Mesothelial cell of epicardium (in vitro differentiated cells): ENCODE measurements at places on chromosomes 5 and 9.

GRCh38 chr5:174876-175465 is 16.3 kb upstream of the LRRC14B start:
- no peak for DNase-seq

DNA sequence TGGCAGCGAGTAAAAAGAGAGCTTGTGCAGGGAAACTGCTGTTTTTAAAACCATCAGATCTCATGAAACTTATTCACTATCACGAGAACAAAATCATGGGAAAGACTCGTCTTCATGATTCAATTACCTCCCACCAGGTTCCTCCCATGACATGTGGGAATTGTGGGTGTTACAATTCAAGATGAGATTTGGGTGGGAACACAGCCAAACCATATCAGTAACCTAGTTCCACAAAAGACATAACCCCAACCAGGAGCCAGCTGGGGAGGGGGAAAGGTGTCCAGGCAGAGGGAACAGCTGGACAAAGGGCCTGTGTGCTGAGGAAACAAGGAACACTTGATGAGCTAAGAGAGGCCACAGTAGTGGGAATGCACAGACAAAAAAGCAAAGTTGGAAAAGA is 71.1 kb downstream of the BASP1 start:
- DNase-seq, result no peak

DNA sequence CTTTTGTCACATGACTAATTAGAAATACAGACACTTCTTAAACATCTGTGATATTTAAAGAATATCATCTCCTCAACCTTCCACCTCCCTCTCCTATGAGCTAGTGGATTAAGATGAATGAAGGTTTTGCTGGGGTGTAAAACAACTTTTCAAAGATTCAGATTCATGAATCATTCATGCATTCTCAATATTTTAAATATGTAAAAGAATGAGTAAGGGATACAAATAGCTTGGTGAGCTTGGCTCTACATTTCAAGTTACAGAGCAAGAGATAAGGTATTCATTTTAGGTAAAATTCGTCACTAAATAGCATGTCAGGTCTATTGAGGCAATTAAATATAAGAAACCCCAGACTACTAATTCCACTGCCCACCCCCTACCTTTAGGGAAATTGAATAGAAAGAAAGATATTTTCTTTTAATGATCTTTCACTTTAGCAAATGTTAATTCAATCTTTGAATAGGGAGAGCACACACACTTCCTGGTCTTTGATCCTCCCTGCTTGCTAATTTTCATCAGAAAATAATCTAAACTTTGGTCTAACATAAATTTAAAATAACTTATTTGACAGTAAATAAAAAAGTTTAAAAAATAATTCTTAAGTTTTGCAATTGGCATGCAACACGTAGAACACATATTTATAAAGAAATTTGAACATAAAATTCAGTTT is 486.9 kb upstream of the ITGA1 start:
- no peak for DNase-seq

DNA sequence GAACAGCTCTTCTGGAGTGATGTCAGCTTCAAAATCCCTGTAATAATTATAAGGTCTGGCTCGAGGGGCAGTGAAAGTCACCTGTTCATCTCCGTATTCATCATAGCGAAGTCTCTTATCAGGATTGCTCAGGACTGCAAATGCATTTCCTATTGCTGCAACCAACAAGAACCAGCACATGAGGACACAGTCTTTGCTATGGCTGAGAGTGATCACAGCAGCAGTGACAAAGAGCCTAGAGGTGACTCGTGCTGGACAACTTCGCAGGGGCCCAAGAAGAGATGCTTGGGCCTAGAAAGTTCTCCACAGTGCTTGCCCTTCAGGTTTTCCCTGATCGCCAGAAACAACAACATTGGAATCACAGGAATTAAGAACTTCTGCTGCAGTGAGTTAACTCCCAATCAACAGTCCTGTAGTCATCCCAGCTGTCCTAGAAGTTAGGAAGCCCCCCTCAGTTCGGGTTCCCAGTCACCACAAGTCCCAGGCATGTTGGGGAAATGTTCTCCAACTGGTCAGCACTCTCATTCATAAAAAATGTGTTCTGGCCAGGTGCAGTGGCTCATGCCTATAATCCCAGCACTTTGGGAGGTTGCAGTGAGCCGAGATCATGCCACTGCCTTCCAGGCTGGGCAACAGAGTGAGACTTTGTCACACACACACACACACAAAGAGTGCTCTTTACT is 13.0 kb downstream of the DNAJC18 start:
- no peak for DNase-seq
